ENCODE measurements at places on chromosomes 12 and 14.

DNA sequence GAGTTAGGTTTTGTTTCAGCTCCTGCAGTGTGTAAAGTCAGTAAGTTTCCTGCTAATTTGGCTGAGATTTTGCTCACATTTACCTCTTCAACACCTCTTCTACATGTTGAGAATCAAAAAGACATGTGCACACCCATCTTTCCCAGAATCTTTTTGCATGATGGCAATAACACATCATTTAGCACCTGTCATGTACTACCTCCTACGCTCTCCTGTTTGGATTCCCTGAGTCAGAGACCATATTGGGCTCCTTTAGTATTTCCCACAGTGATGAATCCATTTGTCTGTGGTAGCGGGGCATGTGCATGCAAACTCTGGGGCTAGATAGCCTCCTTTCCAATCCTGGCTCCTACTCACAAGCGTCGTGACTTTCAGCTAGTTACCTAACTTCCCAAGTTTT, 20.1 kb downstream of the PLBD1 start:
- no peak for DNase-seq

- peak; percentile 66 for DNase-seq
These were observed 151.5 kb upstream of the SLC38A2 start for GRCh38 chr12:46523863-46524770.

- DNase-seq: no peak
These were observed 79.6 kb downstream of the OTX2 start for GRCh38 chr14:56730538-56731145.

- no peak for DNase-seq
These were observed 72.4 kb upstream of the DICER1 start for GRCh38 chr14:95229749-95230148.

DNA sequence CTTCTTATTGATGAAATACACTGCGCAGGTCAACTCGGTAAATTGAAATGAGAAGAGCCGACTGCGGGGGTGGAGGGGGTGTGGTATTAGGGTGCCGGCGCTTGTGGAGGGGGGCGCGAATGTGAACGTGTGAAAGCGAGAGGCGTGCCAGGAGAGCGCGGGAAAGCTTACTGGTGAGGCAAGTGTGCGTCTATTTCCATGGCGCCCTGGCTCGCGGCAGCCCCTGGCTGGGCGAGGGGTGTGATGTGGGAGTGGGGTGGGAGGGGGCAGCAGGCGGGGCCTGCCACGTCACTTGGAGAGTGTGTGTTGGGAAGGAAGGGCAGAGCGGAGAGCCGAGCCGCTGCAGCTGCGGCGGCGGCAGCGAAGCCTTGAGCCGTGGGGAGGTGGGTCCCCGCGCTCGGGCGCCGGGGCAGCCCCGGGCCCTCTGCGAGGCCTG, 88.8 kb downstream of the GALNT8 start:
- DNase-seq: peak; percentile 31

DNA sequence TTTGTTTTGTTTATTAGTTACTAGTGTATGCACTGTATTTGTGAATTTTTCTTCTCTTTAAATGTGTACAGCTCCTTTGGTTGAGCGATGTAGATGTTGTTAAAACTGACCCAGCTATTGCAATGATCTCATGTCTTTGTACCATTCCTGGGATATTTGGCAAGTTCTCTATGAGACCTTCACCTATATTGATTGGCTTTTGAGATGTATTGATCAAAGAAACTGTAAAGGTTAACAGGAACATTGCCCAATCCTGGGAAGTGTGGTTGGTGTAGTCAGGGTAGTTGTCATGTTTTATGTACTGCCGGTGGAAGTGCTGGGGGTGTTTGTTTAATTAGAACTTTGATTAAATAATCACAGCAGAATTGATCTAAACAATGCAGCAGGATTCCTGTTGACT, 43.1 kb downstream of the ACSS3 start:
- no peak for DNase-seq

- DNase-seq: no peak
These were observed 75.3 kb downstream of the GARIN6 start for GRCh38 chr12:99722690-99723486.

DNA sequence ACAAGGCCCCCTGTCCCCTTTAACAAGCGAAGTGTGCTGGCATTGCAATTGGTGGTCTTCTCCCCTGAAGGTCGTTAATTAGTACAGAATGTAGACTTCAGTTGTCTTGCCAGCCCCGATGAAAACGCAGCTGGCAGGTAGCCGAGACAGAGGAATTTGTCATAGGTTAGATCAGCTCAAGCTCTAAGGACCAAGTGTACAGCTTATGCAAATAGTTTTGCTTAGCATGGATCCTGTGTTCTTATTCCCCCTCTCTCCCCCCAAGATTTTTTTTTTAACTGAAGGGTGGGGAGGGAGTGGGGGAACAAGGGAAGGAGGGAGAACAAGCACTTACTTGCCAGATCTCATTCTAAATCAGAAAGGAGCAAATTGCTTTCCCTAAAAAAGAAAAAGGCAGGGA, 58.6 kb upstream of the PARP11 start:
- DNase-seq: no peak

GRCh38 chr12:121373755-121374154, 21.5 kb upstream of the ANAPC5 start:
- no peak for DNase-seq

GRCh38 chr12:129101404-129101803, 248.1 kb downstream of the GLT1D1 start:
- DNase-seq: no peak

- no peak for DNase-seq
These were observed 69.5 kb downstream of the BCL11B start for GRCh38 chr14:99202516-99202915.

GRCh38 chr14:91256661-91257060, 12.2 kb upstream of the GPR68 start:
- DNase-seq: no peak

DNA sequence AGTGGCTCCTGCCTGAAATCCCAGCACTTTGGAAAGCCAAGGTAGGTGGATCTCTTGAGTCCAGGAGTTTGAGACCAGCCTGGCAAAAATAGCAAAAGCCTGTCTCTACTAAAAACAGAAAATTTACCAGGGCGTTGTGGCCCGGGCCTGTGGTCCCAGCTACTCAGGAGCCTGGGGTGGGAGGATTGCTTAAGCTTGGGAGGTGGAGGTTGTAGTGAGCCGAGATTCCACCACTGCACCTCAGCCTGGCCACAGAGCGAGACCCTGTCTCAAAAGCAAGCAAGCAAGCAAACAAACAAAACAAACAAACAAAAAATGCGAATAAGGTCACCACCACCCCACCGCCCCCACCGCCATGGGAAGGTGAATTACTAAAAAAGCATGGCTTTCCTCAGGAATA, 238.7 kb downstream of the ATXN7L3B start:
- DNase-seq: no peak

DNA sequence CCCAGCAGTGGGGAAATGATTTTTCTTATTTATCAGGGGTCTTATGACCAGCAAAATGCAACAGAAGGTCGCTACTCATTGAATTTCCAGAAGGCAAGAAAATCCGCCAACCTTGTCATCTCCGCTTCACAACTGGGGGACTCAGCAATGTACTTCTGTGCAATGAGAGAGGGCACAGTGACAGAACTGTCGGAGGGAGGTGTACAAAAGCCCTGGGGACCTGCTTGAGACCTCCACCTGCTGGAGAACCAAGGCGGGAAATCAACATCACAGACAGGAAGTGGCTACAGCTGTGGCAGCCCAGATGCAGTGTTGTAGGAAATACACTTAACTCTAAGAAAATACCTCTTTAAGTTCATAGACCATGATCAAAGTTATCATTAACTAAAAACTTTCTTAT, 250.9 kb upstream of the OR4E1 start:
- DNase-seq: peak; percentile 55

- no peak for DNase-seq
These were observed 65.3 kb upstream of the TRAF3 start for GRCh38 chr14:102711946-102712345.

- no peak for DNase-seq
These were observed 9.8 kb upstream of the MFAP5 start for GRCh38 chr12:8672381-8672780.

DNA sequence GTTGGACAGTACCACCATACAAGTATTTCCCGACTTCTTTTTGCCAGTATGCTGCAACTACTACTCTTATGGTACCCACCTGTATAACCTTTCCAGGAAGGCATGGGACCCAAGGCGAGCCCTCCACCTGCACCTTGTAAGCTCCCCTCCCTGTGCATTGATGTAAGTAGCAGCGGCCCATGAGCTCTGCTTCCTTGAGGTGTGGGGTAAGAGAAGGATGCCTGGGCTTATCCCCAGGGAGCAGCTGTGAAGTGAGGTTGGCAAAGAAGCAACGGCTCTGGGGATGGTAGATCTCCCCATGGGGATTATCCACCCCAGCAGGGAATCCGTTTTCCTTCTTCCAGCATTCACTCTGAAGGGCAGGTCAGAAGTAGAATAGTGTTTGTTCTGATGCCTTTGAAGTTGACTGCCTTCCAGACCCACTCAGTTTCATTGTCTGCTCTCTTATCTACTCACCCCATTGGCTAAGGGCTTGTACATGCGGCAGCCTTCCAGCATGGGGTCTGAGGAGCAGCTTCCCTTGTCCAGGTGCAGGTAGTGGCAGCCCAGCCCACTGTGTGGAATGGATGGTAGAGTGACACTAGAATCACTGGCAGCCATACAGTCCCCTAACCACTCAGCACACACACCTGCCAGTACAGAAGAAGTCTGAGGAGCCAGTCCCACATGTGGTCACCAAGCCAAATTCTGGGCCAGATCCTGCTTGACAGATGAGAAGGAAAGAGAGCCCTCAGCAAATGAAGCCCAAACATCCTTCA, 3.4 kb downstream of the CIROP start:
- DNase-seq: no peak

GRCh38 chr14:90649083-90649482, 167.1 kb downstream of the TTC7B start:
- no peak for DNase-seq

- no peak for DNase-seq
These were observed 10.8 kb downstream of the PROX2 start for GRCh38 chr14:74865156-74865555.

GRCh38 chr12:54688309-54689033, 40.3 kb upstream of the DCD start:
- no peak for DNase-seq

DNA sequence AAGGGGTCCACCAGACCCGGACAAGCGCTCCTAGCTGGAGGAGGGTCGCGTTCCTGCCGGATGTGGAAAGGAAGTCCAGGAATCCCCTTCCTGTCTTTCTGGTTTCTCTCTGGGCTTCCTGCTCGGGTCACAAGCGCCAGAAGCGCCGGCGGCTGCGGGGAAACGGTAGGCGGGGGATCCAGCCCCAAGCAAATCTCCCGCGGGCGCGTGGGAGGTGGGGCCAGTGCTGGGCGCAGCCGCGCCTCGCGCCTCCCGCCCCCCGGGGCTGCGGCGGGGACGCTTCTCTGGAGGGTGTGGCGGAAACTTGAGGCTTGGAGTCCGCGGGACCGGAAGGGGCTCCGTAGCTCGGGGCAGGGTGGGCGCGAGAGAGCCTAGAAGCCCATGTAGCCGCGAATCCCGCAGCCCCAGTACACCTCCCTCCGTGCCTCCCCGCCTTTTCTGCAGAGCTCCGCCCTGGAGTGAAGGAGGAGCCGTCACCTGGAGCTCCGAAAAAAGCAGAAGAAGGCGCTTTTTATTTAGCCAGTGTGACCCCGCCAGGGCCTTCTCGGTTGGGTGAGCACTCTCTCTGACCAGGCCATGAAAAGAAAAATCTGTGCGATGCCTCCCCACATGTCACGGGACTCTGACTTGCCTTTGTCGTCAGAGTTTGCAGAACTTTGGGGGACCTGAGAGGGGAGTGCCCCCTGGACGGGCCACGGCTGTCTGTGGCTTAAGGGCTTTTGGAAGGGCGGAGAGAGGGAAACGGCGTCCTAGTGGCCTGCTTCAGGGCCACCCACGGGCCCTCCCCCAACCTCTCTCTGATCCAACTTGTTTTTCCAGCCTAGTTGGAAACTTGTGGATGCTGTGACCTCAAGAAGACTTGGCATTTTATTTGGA, 21.4 kb upstream of the CLEC2D start:
- peak; percentile 95 for DNase-seq

DNA sequence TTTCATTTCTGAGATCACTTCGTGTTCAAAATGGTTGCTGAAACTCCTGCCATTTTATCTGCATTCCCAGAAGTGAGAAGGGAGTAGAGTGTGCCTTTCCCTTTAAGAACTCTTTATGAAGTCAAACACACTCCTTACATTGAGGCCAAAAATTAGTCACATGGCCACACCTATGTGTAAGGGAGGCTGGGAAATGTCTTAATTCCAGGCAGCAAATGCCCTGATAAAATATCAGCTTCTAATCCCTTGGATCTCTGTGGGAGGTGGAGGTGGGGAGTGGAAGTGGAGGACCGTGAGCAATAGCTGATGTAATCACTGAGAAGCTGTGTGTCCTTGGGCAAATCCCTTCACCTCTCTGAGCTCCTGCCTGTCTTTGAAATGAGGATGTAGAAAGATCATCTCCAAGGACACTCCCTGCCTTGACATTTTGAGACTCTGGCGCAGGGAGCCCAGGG, 22.7 kb upstream of the ANKRD9 start:
- DNase-seq: no peak

DNA sequence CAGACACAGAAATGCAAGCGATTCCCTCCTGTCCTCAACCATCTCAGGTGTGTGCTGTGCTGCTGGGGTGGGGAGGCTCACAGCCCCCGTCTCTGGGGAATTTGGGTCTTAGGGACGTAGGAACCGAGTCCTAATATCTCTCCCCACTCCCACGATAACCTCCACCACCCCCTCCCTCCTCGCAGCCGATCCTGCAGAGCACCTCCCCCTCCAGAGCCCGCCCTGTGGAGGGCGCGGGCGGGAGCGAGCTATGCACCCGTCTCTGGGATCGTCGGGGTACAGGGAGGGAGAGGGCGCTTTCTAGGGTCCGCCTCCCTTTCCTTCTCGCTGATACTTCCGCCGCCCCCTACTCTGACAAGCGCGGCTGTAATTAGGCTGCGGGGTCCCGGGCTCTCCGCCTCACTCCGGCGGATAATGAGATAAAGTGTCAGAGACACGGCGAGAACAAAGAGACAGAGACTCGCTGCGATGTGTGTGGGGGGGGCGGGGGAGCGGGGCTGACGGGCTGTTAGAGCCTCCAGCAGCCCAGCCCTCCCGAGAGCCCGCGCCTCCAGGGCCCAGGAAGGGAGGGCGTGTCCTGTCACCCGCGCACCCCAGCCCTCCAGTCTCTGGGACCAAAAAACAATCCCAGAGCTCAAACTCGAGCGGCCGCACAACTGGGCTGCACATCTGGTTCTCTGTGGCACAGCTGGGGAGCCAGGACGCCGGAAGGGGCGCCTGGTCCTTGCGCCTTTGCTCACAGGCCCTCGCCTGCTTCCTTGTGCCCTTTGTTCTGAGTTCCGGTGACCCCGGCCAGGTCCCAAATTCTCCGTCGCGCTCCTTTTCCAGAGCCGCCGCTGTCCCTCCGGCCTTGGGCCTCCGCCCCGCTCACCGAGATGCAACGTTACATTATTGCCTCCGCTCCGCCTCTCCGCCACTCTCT, 8.7 kb downstream of the SHMT2 start:
- DNase-seq: peak; percentile 56

Measured in stimulated activated CD8-positive, alpha-beta memory T cell treated with anti-CD3 and anti-CD28 coated beads, Interleukin-4, amount 100 ng/mL, for 48 hours (primary cell).